B cell (primary cell): ENCODE measurements at places on chromosomes 2 and 18. TPM values are rescaled to one million over a fixed set of nuclear protein-coding genes. Genes with fewer than 3 reads are reported as not detected.

The SPHKAP gene
- polyA plus RNA-seq, result not detected in 2 replicates

The KIAA2012 gene
- polyA plus RNA-seq, result not detected in 2 replicates

The HMSD gene
- polyA plus RNA-seq, result 0.04 TPM in 1 of 2 replicates, not detected in the other

The GPATCH11 gene
- 7.8 and 9.6 TPM in 2 replicates for polyA plus RNA-seq

The TUBA4B gene
- polyA plus RNA-seq, result 0.12 TPM in 1 of 2 replicates, not detected in the other

The GRHL1 gene
- polyA plus RNA-seq, result 0.25 and 0.84 TPM in 2 replicates

The HADHB gene
- polyA plus RNA-seq, result 40.6 and 46.5 TPM in 2 replicates

The UGT1A8 gene
- not detected in 2 replicates for polyA plus RNA-seq

The FEV gene
- polyA plus RNA-seq, result not detected in 2 replicates

The MC4R gene
- polyA plus RNA-seq, result not detected in 2 replicates

- no peaks in the 10 kb centered on the region for H3K4me1 ChIP-seq
- no peak overlapping the region for H3K4me3 ChIP-seq
- no peak for DNase-seq
- H3K27me3 ChIP-seq, result no peaks in the 10 kb centered on the region
- H3K27ac ChIP-seq, result no peak overlapping the region
- H3K36me3 ChIP-seq, result peaks cover 26% of the 10 kb centered on the region
These were observed 49.4 kb downstream of the NBAS start for GRCh38 chr2:15511686-15512085.

DNA sequence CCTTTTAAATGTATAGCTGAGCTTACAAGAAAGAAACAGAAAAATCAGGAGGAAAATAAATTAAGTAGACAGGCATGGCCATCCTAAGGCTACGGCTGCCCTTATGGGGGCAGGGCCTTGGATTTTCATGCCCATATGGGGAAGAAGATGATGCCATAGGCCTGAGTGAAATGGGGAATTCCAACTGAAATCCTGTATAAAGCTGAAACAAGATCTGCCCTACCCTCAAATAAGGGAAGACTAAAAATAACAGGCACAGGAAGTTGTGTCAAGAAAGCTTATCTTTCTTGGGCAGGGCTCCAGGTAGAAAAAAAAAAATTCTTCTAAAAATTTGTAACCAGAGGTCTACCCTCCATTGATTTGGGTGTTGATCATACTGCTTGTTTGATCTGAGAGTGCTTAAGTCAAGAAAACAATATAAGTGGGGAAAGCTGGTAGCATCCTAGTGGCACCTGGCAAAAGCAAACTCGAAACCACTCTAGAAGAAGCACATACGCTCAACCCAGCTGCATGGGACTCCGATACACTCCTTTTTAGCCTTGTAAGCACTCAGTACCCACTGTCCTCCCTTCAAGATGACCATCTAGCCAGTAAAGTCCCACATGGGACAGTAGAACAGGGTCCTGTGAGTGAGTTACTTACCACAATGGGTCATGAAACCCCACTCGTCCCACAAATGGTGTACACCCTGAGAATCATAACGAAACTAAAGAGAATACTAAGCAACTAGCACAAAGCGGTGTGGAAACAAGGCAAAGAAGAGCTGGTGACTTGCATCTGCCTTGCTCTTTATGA, 22.3 kb downstream of the DNAH7 start:
- no peaks in the 10 kb centered on the region for H3K36me3 ChIP-seq
- DNase-seq, result no peak
- H3K4me1 ChIP-seq, result peaks cover 2% of the 10 kb centered on the region
- H3K4me3 ChIP-seq, result no peak overlapping the region
- no peak overlapping the region for H3K27ac ChIP-seq

- H3K27ac ChIP-seq, result no peak overlapping the region
- no peaks in the 10 kb centered on the region for H3K27me3 ChIP-seq
- H3K4me3 ChIP-seq, result no peak overlapping the region
- H3K4me1 ChIP-seq, result no peaks in the 10 kb centered on the region
- no peak for DNase-seq
These were observed 14.6 kb upstream of the KIDINS220 start for GRCh38 chr2:8851811-8852560.

DNA sequence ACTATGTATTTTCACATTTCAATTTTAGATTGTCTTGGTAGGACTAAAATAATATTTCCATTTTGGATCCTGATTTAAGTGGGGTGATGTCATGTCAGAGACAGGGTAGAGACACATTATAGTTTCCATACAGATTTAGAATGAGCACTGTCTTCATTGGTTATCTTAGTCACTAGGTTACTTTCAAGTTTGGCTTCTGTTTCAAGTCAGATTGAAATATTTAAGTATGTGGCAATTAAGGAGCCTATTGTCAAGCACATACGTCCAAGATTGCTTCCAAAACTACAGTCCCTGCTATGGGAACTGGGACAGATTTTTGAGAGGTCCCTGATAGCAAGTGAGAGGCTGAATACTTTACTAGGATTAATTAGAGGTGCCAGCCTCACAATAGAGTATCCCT, 89.2 kb upstream of the FAM117B start:
- DNase-seq, result no peak
- no peak overlapping the region for H3K27ac ChIP-seq
- no peaks in the 10 kb centered on the region for H3K36me3 ChIP-seq

DNA sequence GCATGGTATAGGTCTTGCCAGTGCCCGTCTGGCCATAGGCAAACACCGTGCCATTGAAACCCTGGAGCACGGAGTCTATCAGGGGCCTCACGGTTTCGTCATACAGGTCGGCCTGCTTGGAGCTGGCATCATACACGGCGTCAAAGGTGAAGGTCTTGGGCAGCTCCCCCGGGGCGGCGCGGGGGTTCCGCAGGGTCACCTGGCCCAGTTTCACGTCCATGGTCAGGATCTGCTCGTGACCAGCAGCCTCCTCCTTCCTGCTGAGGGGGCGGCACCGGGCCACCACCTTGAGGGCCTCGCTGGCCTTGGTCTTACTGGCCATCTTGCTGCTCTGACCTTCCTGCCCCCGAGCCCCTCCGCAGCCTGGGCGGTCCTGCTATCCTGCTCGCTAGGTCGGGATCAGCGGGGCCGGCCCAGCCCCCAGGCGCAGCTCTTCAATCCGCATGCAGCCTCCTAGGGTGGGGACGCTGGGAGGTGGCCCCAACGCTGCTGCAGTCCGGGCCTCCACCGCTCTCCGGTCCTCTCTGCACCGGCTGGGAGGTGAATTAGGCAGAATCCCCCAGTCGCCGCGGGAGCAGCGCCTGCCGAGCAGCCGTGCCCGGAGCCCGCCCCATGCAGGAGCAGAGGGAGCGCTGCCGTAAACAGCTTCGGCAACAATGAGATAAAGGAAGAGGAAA, 563 bp downstream of the KIF3C start:
- peak overlapping the region; percentile 53 for H3K27ac ChIP-seq
- H3K4me3 ChIP-seq, result peak overlapping the region; percentile 81
- H3K4me1 ChIP-seq, result peaks cover 14% of the 10 kb centered on the region
- no peaks in the 10 kb centered on the region for H3K36me3 ChIP-seq
- H3K27me3 ChIP-seq, result peaks cover 3% of the 10 kb centered on the region

DNA sequence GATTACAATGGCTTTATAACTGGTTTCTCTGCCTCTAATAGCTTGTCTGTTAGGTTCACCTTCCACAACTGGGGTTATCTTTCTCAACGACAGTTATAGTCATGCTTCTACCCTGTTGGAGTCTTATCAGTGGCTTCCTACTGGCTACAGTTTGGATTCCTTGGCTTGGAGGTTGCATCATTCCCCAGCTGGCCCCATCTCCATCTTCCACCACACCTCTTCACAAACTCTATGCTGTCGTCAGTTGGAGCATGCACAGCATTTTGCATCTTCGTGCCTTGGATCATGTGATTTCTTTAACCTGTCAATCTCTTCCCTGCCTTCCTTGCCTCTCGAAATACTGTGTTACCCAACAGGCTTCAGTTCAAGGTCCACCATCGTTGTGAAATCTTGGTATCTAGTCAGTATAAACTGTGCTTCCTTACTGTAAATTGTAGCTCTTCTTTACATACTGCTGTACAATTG, 316.3 kb upstream of the CXCR4 start:
- H3K36me3 ChIP-seq, result no peaks in the 10 kb centered on the region
- H3K27me3 ChIP-seq, result peaks cover 2% of the 10 kb centered on the region
- no peak overlapping the region for H3K27ac ChIP-seq
- no peak overlapping the region for H3K4me3 ChIP-seq
- no peaks in the 10 kb centered on the region for H3K4me1 ChIP-seq

- no peaks in the 10 kb centered on the region for H3K36me3 ChIP-seq
- no peak overlapping the region for H3K27ac ChIP-seq
- H3K4me1 ChIP-seq, result no peaks in the 10 kb centered on the region
- DNase-seq, result no peak
These were observed 20.3 kb downstream of the GKN2 start for GRCh38 chr2:68932402-68932801.

GRCh38 chr2:175926272-175926671, 75.8 kb downstream of the LNPK start:
- DNase-seq, result no peak
- no peak overlapping the region for H3K27ac ChIP-seq
- H3K36me3 ChIP-seq, result no peaks in the 10 kb centered on the region

DNA sequence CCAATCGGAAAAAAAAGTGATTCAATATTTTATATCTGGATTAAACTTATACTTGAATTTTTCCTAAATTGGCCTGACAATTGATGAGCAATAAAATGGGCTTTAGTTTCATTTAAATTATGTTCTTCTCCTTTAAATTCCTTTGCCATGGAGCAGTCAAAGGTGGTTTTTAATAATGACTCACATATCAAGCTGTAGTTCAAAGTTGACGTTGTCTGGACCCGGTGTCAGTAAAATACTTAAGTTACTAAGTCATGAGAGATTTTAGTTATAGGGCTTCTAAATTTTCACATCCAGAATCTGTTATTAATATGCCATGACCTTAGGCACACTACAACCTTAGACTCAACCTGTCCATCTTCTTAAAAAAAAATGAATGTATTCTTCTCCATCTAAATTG, 62.5 kb downstream of the CDH2 start:
- no peak overlapping the region for H3K4me3 ChIP-seq
- no peak for DNase-seq
- no peaks in the 10 kb centered on the region for H3K36me3 ChIP-seq

DNA sequence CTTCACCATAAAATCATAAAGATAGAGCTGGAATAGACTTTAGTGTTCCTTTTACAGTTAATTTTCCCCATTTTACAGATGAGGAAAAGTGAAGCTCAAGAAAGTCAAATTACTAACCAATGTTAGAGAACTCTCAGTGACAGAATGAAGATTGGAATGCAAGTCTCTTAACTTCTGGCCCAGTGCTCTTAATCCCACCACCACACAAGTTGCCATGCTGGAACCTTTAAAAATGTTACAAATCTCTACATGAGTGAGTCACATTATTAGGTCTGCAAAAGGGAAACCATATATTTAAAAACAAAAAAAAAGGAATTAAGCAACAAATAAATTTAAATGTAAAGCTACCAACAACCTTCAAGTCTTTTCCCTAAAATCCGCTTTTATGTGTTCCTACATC, 3.5 kb downstream of the NCKAP1 start:
- no peak overlapping the region for H3K4me3 ChIP-seq
- peaks cover 22% of the 10 kb centered on the region for H3K4me1 ChIP-seq
- DNase-seq, result no peak
- peaks cover 62% of the 10 kb centered on the region for H3K27me3 ChIP-seq
- H3K27ac ChIP-seq, result no peak overlapping the region

DNA sequence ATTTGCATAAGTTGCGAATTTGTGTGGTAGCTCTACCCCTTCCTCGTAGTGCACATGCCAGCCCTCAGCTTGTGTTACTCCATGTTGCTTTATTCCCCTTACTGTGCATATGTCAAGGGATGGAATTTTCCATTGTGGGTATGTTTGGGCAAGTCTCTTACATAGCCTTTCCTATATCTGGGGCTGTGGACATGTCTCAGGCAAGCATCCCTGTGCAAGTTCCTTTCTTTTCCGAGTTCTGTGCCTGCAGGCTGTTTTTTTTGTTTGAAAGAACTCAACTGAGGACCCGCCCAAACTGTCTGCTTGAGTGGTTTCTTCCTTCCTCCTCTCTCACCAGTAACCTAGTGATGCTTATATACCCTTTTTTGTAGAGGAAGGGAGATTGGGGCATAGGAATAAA, 1739.1 kb upstream of the PIK3C3 start:
- H3K27me3 ChIP-seq, result no peaks in the 10 kb centered on the region
- DNase-seq, result no peak

- H3K36me3 ChIP-seq, result no peaks in the 10 kb centered on the region
- H3K27ac ChIP-seq, result no peak overlapping the region
- DNase-seq, result no peak
- H3K27me3 ChIP-seq, result no peaks in the 10 kb centered on the region
- H3K4me3 ChIP-seq, result no peak overlapping the region
These were observed 114.5 kb downstream of the ERBB4 start for GRCh38 chr2:212424082-212424481.

GRCh38 chr2:21256006-21256405, 132.2 kb downstream of the TDRD15 start:
- no peak for DNase-seq
- H3K4me3 ChIP-seq, result no peak overlapping the region

- no peaks in the 10 kb centered on the region for H3K4me1 ChIP-seq
- H3K4me3 ChIP-seq, result no peak overlapping the region
- DNase-seq, result no peak
These were observed 255.4 kb upstream of the CHAC2 start for GRCh38 chr2:53512071-53512826.

- no peaks in the 10 kb centered on the region for H3K27me3 ChIP-seq
- H3K27ac ChIP-seq, result no peak overlapping the region
- H3K36me3 ChIP-seq, result no peaks in the 10 kb centered on the region
- no peaks in the 10 kb centered on the region for H3K4me1 ChIP-seq
- H3K4me3 ChIP-seq, result no peak overlapping the region
- no peak for DNase-seq
These were observed 124.7 kb upstream of the CTAGE1 start for GRCh38 chr18:22542406-22542835.

GRCh38 chr2:217271813-217272212, 411.9 kb upstream of the TNP1 start:
- H3K27ac ChIP-seq, result no peak overlapping the region
- H3K27me3 ChIP-seq, result peaks cover 35% of the 10 kb centered on the region
- H3K4me1 ChIP-seq, result no peaks in the 10 kb centered on the region
- no peaks in the 10 kb centered on the region for H3K36me3 ChIP-seq
- no peak for DNase-seq

DNA sequence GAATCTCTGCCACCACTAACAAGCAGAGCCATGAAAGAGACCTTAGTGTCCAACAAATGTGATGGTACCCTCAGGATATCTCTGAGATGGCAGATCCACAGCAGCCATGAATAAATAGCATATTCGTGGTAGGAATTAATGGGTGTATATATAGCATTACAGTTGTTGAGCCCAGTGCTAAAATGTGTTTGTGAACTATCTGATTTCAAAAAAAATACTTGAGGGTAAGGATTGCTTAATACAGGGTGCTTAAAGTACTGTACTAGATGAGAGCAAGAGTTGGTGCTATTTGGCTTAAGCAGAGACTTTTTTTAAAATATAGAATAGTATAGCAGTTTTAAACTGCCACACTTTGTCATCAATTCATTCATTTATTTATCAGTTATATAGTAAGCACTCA, 101.5 kb upstream of the GALNT5 start:
- H3K36me3 ChIP-seq, result no peaks in the 10 kb centered on the region
- no peaks in the 10 kb centered on the region for H3K27me3 ChIP-seq
- H3K4me1 ChIP-seq, result no peaks in the 10 kb centered on the region
- no peak for DNase-seq

GRCh38 chr2:27174638-27175037, 25.8 kb downstream of the TCF23 start:
- no peak overlapping the region for H3K27ac ChIP-seq
- H3K4me3 ChIP-seq, result no peak overlapping the region
- H3K4me1 ChIP-seq, result peaks cover 10% of the 10 kb centered on the region

GRCh38 chr2:191222507-191222906, 22.7 kb upstream of the MYO1B start:
- no peaks in the 10 kb centered on the region for H3K27me3 ChIP-seq
- H3K4me1 ChIP-seq, result peaks cover 7% of the 10 kb centered on the region
- H3K36me3 ChIP-seq, result no peaks in the 10 kb centered on the region
- no peak overlapping the region for H3K4me3 ChIP-seq
- no peak for DNase-seq
- H3K27ac ChIP-seq, result no peak overlapping the region
